ENCODE measurements at places on chromosomes 11 and 22.

GRCh38 chr11:18081551-18081950, 24.3 kb downstream of the SAAL1 start:
- DNase-seq = no peak

- no peak for DNase-seq
Measured at GRCh38 chr11:77204754-77205466, 76.9 kb downstream of the MYO7A start.

GRCh38 chr11:6298605-6299004, 21.7 kb downstream of the CAVIN3 start:
- no peak for DNase-seq

GRCh38 chr11:1018091-1018490, 18.4 kb downstream of the MUC6 start:
- no peak for DNase-seq

DNA sequence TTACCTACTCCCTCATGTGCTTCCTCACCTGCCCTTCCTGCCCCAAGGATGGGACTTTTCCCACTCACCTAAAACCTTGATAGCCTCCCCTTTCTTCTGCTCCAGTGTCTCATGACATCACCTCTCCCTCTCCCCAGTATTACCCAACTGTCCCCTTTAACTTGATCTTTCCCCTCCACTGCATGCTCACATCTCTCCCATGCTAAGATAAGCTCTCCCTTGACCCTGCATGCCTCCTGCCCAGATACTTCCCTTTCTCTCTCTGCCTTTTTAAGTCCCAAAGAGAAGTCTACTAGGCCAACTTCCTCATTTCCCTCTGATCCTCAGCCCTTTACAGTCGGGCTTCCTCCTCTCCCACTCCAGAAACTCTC, 14.8 kb downstream of the CD3E start:
- no peak for DNase-seq

DNA sequence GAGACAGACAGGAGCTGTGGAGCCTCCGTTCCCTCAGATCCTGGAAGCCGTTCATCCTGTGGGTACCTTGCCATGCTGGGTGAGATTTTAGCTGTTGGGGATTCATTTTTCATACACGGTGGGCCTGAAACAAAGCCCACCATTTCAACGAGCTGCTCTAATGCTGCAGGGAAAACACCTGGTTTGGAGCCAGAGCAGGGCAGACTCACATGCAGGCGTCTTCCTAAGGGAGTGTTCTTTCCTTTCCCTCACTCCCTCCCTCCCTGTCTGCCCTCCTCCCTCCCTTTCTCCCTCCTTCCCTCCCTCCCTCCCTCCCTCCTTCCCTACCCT, 52.5 kb downstream of the CD6 start:
- no peak for DNase-seq
